H7 (cell line): ENCODE measurements at places on chromosomes 13 and 19. TPM values are rescaled to one million over a fixed set of nuclear protein-coding genes. Genes with fewer than 3 reads are reported as not detected.

The CASP14 gene
- not detected in 2 replicates for total RNA-seq

The OXGR1 gene
- 0.24 and 0.37 TPM in 2 replicates for total RNA-seq

The TTC9B gene
- total RNA-seq = not detected in 2 replicates

GRCh38 chr13:45892513-45892912 is 41.0 kb upstream of the SIAH3 start:
- DNase-seq = no peak

DNA sequence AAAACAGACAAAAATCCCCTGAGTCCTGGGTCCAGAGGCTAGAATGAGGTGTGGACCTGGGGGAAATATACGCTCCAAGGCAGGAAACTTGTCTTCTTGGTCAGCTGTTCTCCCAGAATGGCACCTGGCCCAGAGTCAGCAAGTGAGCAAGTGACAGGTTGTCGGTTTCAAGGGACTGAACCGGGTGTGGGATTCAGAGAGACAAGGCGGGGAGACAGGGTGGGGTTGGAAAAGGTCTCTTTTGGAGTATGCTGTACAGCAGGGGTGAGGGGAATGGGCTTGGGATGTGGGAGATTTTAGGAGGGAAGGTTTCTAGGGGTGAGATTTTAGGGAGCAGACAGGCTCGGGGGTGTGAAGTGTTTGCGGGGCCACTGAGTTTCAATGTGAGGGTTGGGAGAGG is 83.3 kb downstream of the RYR1 start:
- DNase-seq = no peak

GRCh38 chr13:76461999-76462398 is 424.2 kb downstream of the KCTD12 start:
- no peak for DNase-seq

DNA sequence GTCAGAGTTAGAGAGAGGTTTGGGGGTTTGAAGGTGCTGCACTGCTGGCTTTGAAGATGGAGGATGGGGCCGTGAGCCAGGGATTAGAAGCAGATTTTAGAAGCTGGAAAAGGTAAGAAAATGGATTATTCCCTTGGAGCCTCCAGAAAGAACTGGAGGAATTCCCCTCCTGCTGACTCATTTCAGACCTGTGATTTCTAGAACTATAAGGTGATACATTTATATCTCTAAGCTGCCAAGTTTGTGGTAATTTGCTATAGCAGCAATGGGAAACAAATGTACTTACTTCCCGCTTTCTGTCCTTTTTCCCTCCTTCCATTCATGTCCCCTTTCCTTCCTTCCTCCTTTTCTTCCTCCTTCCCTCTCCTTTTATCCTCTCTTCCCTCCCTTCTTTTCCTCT is 78.5 kb upstream of the PCDH8 start:
- DNase-seq = no peak

- peak; percentile 51 for DNase-seq
Measured at GRCh38 chr19:48493718-48494401, 17.8 kb downstream of the LMTK3 start.

GRCh38 chr19:35142606-35143230 is 337 bp upstream of the FXYD7 start:
- DNase-seq = peak; percentile 94
